ENCODE measurements at places on chromosomes 16 and 17. TPM values are rescaled to one million over a fixed set of nuclear protein-coding genes. Genes with fewer than 3 reads are reported as not detected.

DNA sequence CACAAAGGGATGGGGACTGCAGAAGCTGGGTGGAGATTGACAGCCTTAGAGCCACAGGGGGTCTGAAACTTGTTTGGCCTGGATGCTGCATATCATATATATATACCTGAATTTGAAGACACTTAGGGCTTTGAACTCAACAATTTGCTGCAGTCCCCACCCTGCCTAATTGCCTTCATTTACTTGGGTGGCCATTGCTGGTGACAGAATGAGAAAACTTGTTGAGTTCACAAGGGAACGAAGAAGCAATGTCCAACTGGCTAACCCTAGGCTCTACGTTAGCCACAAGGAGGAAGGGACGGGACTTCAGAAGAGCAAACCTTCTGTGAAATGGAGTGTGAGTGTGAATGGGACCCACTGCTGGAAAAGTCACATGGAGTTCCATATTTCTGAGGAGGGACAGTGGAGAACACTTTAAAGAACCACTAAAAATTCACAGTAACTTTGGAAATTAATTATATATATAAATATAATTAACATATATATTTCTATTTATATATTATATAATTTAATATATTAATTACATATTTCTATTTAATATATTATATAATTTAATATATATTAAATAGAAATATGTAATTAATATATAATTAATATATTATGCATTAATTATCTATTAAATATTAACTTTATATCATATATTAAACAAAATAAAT is 215.3 kb upstream of the SOX9 start:
- no peak for DNase-seq

DNA sequence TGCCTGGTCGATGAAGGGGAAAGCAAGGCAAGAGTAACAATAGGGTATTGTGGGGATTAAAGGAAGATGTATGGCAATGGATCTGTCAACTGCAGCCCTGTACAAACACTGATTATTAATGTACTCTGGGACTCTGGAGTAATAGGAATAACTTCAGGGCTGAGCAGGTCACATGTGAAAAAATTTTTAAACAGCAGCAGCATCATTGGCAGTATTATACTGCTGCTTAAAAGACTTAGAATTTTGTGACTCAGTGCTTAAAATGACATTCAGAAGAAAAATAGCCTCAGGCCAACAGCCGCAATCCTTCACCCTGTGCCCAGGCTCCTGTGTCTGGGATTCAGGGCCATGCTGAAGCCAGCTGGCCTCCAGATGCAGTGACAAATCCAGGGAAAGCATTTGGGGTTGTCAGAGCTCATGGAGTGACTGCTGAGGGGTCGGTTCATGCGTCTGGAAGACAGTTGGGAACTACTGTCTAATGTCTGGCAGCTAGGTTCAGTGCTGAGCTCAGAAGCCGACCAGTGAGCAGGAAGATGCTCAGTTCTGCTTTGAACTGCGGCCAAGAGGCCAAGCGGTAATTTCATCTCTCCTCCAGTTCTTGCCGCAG is 22.2 kb downstream of the TEX2 start:
- peak; percentile 70 for DNase-seq

HSPB9 gene
- total RNA-seq: 0.11 TPM

- DNase-seq: no peak
Observed at GRCh38 chr16:87598431-87598830, 3.9 kb upstream of the JPH3 start.

- no peak for DNase-seq
Observed at GRCh38 chr17:83086907-83087787, 7.7 kb downstream of the METRNL start.

GRCh38 chr16:1746693-1747195 is 24.6 kb downstream of the NME3 start:
- no peak for DNase-seq

DNA sequence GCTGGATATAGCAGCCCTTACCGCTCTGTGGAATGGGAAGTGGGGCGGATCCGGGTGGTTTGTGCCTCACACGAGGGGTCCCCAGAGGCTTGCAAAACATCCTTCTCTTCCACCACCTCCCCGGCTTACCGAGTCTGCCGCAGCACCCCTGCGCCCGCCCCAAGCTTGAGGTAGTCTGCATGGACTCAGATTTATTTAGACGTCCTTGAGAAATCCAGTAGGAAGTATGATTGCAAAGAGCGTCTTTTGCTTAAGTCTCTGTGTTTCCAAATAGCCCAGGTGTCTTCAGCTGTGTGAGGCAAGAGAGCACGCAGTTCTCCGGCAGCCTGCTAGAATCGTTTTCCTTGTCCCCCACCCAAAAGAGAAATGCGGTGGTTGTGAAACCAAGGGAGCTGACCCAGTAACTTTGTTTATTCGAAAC is 2.4 kb downstream of the KIAA0513 start:
- DNase-seq: no peak

PDK2 gene
- total RNA-seq: 260 TPM

DNA sequence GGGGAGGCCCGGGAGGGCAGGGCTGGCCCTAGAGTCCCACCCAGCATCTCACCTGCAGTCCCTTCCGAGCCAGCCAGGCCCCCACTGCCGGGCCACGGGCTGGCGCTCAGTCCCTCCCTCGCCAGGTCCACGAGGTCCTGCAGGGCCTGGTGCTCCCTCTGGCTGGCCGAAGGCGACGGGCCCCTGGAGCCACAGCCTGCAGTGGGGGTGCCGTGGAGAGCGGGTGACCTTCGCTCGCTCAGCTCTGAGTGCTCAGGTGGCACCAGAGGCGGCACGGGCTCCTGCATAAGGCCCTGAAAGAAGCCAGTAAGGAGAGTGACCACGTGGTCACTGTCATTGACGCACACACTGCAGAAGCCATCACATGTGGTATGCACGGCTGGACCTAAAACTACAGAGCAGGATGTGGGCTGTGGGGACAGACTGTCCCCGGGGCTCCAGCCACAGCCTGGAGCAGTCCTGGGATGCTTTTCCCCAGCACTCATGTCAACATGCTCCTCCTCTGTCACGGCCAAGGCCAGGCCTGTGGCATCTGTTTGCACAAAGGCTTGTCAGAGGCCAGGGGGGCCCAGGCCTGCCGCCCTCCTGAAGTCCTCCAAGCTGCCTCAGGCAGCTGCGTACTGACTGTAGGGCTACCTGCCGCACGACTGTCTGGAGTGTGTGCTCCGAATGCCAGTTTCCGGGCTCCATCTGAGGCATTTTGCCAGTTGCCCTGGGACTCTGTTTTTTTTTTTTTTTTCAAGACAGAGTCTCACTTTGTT is 15.1 kb downstream of the SLX4 start:
- DNase-seq: no peak

ACSM2A gene
- total RNA-seq: not detected

CSNK1D gene
- total RNA-seq: 62.6 TPM

KRTAP4-1 gene
- not detected for total RNA-seq

- peak; percentile 42 for DNase-seq
Observed at GRCh38 chr17:82729479-82730260, 5.7 kb upstream of the FN3K start.

DNA sequence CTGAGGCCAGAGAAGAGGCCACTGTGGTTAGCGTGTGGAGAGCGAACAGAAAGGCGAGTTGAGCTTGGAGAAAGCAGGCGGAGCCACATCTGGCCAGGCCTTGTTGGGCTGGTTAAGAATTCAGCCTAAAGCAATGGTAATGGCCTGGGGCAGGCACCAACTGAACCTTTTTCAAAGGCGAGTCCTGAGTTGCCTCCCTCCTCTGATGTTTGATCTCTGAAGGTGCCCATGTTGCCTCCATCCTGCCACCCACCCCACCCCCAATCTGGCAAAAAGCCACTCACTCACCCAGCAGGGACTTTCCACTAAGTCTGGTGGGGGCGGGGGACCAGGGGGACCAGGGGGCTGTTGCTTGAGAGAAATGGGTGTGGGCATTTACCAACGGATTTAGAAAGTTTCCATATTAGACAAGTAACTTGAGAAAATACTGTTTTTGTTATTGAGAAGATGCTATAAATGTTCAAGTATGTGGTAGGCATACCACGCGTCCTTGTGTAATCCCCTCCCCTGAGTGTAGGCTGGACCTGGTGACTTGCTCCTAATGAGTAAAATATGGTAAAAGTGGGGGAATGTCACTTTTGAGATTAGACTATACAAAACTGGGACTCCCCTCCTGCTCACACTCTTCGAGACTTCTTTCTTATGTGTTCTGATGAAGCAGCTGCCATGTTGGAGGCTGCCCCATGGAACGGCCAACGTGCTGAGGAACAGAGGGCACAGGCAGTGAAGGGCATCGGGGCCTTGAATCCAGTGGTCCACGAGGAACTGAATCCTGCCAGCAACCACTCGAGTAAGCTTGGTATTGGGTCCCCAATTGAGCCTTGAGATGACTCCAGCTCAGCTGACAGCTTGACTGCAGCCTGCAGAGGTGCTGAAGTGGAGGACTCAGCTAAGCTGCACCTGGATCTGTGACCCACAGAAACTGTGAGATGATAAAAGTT is 29.9 kb upstream of the TNS4 start:
- no peak for DNase-seq

DNA sequence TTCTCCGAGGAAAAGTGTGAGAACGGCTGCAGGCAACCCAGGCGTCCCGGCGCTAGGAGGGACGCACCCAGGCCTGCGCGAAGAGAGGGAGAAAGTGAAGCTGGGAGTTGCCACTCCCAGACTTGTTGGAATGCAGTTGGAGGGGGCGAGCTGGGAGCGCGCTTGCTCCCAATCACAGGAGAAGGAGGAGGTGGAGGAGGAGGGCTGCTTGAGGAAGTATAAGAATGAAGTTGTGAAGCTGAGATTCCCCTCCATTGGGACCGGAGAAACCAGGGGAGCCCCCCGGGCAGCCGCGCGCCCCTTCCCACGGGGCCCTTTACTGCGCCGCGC is at the start of gene ERBB2:
ERBB2 (plus strand) TSS at position 247 of the 330 bp plus-strand sequence. CDS start 175 bp downstream, outside the sequence.
- peak; percentile 79 for DNase-seq

DNA sequence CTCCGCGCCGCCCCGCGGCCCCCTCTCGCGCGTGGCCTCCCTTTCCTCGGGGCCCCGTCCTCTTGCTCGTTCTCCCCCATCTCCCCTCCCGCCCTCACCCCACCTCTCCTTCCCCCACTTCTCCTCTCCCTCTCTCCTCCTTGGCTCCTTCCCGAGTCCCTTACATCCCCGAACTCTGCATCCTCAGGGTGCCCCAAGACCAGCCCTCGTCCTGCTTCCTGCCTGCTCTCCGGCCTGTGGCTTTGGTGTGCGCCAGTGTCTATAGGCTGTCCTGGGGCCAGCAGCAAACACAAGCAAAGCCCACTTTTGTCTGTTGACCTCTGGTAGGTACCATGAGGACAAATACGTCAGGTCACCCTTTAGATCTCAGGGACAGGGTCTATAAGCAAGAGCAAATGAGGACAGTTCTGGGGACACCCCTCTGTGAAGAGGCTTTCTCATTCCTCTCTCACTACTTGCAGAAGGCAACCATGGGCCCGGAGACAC is 284 bp upstream of the COPZ2 start:
- no peak for DNase-seq

KCNJ16 gene
- not detected for total RNA-seq

- DNase-seq: no peak
Observed at GRCh38 chr16:84174396-84174795, 12.5 kb downstream of the TAF1C start.

GRCh38 chr16:66923866-66924265 is 1.5 kb downstream of the RRAD start:
- no peak for DNase-seq

DNA sequence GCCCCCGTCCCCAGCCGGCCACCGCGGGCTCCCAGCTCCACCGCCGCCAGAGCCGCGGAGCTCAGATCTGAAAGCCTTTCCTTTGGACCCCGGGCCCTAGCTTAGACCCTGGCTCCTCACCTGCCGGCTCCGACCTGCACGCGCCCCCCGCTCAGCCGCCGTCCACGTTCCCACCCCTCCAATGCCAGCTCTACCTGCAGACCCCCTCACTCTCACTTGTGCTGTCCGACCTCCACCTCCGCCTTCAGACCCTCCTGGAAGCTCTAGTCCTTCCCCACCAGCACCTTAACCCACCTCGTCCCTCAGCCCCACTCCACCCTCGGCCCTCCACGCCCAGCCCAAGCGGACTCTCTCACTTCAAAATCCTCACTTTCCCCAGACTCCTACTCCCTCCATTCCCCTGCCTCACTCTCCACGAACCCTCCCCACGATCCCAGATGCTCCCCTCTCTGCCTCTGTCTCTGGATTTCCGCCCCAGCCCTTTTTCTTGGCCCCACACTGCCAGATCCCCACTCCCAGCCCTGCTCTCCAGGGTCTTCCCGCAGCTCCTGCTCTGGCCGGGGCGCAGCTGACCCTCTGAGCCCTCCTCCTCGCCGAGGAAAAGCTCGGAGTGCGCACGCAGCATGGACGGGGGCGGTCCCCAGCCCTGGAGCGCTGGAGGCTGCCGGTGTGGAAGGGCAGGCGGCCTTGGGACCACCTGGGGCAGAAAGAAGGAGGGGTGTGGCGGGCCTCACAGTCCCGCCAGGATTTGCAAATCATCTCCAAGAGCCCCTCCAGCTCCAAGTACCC is at the start of gene TMEM114:
TMEM114 (minus strand) TSS at position 612 of the 789 bp plus-strand sequence. CDS start 673 bp downstream, outside the sequence.
- no peak for DNase-seq

DNA sequence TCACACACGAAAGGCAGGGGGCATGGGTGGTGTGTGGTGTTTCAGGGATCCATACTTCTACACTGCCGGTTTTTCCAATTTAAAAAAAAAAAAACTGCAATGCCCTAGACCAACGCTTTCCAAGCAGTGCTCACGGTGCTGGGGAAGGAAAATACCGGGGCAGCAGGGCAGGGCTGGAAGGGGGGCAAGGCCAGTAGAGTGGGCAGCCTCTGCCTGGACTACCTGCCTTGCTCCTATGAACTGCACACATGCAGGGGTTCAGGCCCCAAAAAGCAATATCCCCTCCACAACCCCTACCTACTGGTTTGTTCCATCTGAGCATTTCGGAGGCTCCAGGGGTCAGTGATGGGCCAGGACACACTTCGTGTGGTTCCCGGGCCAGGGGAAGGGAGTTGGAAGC is 29.4 kb downstream of the RPH3AL start:
- DNase-seq: peak; percentile 8

DNA sequence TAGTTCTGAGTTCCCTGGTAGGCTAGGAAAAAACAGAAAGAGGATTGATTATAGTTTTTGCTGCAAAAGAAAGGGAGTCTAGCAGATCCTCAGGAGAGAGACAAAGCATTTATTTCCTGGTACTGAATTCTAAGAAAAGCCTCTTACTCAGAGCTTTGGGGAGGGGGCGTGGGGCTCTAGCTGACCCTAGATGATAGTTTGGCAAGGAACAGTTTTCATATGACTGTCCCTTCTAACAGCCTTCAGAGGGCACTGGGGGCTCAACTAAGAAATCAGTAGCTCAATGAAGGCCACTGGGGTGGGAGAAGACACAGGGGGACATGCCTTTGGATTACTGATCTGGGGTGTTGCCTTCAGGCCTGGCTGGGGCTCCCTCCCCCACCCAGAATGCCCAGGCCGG is 4.0 kb downstream of the CA7 start:
- DNase-seq: no peak

- DNase-seq: peak; percentile 68
Observed at GRCh38 chr16:1534021-1535020, 855 bp downstream of the TMEM204 start.

HDAC5 gene
- 67.5 TPM for total RNA-seq

GRCh38 chr16:67571981-67572431 is 9.7 kb downstream of the CTCF start:
- DNase-seq: no peak
